Inflammatory macrophage (primary cell): ENCODE measurements at places on chromosomes 13 and 19.

- DNase-seq = peak; percentile 47
Measured at GRCh38 chr19:55437410-55437809, 5.7 kb downstream of the SHISA7 start.

GRCh38 chr13:99299256-99299919 lies 7.8 kb downstream of the GPR183 start:
- no peak for DNase-seq

DNA sequence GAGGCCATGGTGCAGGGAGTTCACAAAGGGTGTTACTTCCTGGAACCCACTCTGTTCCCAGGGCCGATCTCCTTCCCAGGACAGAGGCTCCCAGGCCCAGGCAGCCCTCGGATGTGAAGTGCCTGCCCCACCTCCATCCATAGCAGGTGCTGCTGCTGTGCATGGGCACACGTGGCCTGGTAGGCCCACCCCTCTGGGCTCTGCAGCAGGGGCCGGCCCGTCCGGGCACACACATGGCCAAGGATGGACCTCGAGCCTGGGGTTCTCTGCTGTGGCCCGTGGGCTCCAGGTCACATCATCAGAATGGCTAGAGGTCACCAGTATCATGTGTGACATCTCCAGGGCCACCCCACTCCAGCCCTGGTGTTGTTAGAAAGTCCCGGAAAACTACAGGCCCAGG lies 71.8 kb downstream of the GADD45B start:
- DNase-seq = no peak

DNA sequence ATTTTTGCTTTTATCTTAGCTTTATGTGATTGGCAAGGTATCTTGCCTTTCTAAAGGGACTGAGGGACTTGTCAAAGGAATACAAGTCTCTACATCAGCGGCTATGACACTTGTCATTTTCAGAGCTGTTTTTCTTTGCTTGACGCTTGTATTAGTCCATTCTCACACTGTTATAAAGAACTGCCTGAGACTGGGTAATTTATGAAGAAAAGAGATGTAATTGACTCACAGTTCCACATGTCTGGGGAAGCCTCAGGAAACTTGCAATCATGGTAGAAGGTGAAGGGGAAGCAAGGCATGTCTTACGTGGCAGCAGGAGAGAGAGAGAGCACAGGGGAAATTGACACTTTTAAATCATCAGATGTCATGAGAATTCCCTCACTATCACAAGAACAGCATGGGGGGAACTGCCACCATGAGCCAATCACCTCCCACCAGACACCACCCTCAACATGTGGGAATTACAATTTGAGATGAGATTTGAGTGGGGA lies 128.2 kb downstream of the GPC5 start:
- DNase-seq = no peak

DNA sequence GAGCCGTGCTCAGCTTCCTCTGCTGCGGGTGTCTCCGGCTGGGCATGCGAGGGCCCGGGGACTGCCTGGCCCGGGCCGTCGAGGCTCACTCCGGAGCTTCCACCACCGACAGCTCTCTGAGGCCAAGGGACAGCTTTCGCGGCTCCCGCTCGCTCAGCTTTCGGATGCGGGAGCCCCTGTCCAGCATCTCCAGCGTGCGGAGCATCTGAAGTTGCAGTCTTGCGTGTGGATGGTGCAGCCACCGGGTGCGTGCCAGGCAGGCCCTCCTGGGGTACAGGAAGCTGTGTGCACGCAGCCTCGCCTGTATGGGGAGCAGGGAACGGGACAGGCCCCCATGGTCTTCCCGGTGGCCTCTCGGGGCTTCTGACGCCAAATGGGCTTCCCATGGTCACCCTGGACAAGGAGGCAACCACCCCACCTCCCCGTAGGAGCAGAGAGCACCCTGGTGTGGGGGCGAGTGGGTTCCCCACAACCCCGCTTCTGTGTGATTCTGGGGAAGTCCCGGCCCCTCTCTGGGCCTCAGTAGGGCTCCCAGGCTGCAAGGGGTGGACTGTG lies 1.2 kb downstream of the S1PR4 start:
- peak; percentile 66 for DNase-seq

- DNase-seq = no peak
Measured at GRCh38 chr13:113103646-113104045, 1.9 kb upstream of the F7 start.

DNA sequence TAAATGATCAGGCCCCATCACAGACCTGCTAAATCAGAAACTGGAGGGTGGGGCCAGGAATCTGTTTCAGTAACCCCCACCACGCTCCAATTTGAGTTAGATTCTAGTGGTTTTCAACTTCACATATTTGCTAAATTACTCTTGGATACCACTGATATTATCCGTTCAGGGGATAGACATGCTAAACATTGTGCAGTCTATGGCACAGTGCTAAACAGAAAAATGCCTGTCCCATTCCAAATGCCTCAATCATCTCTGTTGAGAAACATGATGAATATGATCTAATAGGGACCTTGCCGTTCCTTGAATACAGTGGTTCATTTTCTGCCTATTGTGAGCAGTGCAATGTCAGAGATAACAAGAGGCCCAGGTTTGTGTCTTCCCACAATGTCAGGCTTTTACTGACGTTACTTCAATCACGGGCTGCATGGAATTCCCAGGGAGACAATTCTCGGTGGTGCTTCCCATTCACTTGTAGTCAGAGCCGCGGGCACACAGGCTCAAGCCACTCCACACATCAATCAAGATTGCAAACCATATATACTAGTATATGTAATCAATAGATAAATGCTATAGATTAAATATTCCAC lies 52.7 kb downstream of the MYO16 start:
- DNase-seq = no peak

DNA sequence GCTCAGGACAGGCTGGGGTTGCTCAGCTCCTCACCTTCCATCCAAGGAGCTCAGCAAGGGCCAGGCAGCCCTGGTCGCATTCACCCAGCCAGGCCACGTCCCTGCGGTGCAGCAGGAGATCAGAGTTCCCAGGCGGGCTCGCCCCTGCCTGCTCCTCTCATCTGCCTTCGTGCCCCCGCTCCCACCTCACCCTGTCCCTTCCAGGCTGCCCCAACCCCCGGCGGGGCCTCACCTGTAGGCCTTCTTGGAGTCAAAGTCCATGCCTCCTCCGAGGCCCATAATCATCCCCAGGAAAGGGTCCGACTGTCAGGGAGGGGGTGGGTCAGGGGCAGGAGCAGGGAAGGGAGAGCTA lies 1.3 kb upstream of the RINL start:
- DNase-seq = no peak

- DNase-seq = no peak
Measured at GRCh38 chr13:43003010-43003409, 11.0 kb upstream of the EPSTI1 start.

DNA sequence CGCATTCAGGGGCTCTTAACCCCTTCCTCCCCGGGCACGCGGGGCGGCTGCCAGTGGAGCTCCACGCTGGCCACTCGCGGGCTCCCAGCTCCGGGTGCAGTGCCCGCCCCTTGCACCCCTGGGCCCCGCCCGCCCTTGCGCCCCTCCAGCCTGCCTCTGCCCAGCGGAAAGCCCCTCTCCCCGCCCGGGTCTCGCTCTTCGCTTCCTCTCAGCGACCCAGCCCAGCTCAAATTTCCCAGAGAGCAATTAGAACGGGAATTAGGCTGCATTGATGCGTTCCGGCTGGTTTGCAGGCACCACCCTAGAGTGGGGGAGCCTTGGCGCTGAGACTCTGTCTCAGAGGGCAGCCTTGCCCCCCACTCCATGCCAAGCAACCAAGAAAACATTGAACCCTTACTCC lies 1.8 kb upstream of the GSX1 start:
- DNase-seq = no peak

- DNase-seq = no peak
Measured at GRCh38 chr19:30092721-30093569, 150.9 kb downstream of the URI1 start.

DNA sequence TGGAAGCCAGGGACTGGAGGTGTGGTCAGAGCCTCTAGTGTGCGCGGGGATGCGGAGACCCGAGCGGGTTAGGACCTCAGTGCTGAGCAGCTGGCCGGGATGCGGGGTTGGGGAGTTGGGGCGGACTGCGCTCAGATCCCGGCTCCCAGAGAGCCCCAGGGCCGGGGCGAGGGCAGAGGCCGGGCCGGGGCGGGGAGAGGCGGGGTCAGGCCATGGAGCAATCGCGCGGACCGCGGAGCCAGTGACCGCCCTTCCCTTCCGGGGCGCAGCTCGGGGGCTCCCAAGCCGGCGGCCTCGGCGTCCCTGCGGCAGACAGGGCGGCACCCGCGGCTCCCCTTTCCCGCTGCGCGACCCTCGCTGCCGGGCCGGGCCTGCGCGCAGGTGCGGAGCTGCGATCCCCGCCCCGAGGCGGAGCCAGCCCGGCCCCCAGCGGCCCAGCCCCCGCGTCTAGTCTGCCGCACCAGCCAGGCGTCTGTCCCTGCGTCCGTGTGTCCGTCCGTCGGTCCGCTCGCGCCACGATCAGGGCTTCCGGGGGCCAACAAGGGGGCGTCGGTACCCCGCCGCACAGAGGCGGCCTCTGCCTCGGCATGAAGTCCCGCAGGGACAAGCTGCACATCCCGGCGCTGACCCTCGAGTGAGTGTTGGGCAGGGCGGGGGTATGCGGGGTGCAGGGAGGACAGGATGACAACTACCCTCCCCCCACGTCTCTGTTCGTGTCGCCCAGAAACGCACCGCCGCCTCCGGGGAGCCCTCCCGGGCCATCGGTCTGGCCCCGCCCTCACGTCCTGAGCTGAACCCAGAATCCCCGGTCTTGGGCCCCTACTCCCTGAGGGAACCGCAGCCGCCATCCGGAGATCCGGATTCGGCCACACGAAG lies 12.4 kb downstream of the MAST3 start:
- DNase-seq = peak; percentile 57

DNA sequence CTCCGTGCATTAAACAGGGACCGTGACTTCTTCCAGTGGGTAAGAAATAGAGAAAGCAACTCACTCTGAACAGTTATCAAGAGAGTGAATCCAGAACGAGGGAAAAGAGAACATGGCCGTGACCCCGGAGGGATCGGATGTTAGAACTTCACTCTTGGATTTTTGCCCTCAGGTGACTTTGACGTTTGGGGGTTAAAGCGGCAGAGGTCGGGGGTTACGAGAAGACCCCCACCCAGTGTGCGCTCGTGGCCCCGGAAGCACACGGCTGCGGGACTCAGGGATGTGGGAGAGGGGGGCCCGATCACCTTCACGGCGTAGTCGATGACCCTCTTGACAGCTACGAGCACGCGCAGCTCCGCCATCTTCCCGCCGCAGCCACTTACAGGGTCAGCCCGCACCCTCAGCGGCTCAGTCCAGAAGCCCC lies at the start of gene ETFB:
Gene ETFB (minus strand): TSS at position 424 of the 424 bp plus-strand sequence. CDS start 62 bp downstream, at position 362.
- no peak for DNase-seq
